HepG2 (cell line): ENCODE measurements at places on chromosomes 16 and 17.

- DNase-seq = peak; percentile 96
Measured at GRCh38 chr16:67841816-67842508, at the start of gene THAP11. Gene THAP11 (plus strand): TSS chr16:67842320. CDS start chr16:67842555, 235 bp downstream.

- DNase-seq = no peak
Measured at GRCh38 chr16:53100889-53101288, 46.1 kb downstream of the CHD9 start.

- no peak for DNase-seq
Measured at GRCh38 chr17:8746501-8747236, 2.0 kb upstream of the CCDC42 start.

DNA sequence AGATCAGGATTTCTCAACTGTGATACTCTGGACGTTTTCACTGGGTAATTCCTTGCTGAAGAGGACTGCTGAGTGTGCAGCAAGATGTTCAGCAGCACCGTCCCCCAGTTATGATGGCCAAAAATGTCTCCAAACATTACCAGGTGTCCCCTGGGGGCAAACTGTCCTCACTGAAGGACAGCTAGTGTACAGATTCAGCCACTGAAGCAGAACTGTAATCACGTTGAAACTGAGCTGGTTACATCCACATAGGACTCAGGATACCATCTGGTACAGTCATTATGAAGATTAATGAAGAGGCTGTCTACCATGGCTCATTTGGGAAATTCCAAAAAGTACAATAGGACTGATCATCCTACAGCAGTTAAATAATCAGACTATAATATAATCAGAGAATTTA, 43.3 kb upstream of the GINS3 start:
- DNase-seq = no peak

DNA sequence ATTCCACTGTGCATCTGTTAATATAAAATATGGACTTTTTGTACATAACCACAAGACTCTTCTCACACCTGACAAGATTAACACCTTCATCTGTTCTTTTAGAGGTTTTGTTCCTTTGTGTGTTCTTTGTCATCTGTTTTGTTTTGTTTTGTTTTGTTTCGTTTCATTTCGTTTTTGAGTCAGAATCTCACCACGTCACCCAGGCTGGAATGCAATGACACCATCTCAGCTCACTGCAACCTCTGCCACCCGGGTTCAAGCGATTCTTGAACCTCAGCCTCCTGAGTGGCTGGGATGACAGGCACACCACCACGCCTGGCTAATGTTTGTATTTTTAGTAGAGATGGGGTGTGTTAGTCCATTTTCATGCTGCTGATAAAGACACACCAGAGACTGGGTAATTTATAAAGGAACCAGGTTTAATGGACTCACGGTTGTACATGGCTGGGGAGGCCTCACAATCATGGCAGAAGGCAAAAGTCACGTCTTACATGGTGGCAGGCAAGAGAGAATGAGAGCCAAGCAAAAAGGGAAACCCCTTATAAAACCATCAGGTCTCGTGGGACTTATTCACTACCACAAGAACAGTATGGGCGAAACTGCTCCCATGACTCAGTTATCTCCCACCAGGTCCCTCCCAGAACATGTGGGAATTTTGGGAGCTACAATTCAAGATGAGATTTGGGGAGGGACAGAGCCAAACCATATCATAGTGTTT, 22.3 kb downstream of the C16orf90 start:
- no peak for DNase-seq

- peak; percentile 65 for DNase-seq
Measured at GRCh38 chr16:81004646-81005353, 1.9 kb downstream of the CMC2 start.
